ENCODE measurements at places on chromosomes 4 and X.
A peak's percentile ranks its signal among the peaks of the same experiment; 100 is the strongest.

DNA sequence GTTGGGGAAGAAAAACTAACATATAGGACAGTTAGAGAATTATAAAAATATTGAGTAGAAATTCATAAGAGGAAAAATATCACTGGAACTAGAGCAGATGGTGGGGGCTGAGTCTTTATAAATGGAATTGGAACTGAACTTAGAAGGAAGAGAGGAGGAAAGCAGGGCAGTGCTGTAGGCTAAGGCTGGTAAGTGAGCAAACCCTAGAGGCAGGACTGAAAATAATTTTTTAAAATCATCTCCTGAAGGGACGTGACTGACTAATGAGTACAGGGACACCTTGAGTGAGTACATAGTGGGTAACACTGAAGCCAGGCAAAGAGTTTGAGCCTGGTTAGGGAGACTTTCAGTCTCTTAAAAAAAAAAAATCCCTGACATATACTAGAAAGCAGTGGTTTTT is 63.3 kb downstream of the GALNT7 start:
- no peak for DNase-seq

- peak; percentile 85 for DNase-seq
Observed at GRCh38 chr4:120718979-120719566, 203.5 kb downstream of the PRDM5 start.

DNA sequence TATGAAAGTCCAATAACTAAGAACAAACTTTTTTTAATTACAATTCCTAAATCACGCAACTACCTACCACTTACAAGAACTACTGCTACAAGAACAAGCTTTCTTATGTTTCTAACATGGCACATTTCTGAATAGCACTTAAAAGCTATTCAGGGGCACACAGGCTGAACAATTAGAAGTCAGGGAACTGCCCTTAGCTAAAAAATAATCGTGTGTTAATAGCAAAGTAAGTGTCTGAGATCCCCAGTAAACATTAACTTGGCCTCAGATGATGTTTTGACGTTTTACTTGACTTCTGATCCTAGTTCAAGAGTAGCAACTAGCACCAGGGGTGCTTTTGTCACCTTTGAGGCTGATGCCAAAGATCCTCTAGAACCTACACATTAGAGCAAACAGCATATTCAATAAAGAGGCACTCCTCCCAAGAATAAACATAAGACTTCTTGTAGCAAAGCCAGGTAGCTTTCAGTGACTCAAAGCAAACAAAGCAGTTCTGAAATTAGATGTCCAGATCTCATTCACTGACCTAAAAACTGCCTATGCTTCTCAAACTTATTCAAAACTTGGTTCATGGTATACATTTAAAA is 16.2 kb downstream of the SPOCK3 start:
- no peak for DNase-seq

GRCh38 chr4:111864066-111864465 is 281.2 kb upstream of the FAM241A start:
- no peak for DNase-seq

DNA sequence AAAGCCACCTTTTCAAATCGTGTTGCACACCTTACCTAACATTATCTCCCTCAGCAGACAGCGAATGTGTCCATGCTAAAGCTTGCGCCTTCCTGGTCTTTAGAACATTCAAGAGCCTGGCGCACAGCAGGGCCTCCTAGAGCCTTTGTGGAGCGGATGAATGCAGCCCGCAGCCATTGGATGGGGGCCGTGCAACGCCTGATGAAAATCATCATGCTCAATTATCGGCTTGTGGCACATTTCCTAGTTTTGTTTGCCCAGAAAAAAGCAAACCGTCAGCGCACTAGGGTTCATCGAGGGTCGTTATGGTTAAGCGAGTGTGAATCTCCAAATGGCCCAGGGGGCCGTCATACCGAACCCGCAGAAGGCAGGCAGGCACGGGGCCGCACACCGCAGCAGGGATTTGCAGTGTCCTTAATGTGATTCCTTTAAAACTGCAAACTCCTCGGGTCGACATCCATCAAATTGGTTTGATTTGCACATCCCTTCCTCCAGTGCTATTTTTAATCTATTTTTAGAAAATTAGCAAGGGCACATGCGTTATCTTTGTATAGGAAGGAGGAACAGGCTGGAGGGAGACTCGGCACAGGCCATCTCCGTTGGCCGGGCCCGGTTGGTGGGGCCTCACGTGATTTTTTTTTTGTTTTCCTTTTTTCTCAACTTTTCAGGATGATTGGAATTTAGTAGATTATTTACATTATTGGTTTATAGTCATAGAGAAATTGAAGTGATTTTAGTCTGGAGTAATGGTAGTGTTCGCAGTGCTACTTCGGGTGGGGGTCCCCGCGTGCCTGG is 53.1 kb downstream of the ABLIM2 start:
- DNase-seq = no peak

- DNase-seq = no peak
Observed at GRCh38 chr4:83013902-83014301, 3.3 kb upstream of the LIN54 start.

DNA sequence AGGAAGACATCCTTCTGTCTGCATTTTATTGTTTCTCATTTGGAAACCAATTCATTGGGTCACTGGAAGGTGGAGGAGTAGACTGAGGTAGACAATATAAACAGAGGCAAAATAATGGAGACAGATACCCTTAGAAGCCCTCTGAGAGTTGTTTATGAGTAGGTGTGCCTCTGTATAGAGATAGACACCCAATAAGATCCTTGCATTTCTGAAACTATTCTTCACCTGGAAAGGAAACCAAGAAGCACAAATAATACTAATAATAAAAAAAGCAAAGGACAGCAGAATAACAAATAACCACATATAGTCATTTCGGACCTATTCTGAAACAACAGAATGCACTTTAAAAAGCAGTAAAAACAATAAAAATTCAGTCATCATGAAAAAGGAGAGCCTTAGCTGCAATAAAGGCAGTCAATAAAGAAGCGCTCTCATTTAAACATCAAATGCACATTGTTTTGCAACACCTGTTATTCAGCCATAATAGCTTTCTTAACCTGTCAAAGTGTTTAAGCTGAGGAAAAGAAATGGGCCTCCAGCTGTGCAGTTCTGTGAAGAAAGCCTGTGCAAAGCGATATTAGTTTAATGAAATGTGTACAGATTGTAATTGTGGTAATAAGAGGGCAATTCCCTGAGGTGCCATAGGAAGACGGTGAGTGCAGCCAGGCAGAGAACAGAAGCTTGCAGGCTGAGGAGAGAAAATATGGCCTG is 904.2 kb downstream of the STPG2 start:
- DNase-seq = no peak

DNA sequence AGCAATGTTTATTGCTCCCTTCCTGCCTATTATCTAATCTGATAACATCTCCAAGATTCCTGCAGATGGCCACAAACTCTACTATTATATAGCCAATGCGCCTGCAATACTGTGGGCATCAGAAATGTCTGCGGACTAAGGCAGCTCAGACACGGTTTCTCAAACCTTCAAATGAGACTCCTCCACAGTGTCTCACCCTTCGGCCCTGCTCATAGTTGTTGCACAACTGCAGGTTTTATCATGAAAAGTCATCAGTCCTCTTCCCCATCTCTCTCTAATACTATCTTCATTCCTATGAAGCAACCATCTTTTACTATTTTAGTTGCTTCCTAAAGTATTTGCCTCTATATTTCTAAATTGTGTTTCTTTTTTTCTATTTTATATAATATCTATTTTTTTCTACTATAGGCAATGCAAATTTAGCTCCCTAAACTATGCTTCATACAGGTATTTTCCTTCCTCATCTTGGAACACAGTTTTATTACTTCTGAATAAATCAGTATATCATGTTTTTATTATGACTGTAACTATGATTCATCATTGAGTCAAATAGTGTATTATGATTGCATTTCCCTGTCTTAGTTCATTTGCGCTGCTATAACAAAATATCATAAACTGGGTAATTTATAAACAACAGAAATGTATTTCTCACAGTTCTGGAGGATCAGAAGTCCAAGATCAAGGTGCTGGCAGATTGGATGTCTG is 129.7 kb upstream of the EDNRA start:
- DNase-seq = no peak

- DNase-seq = no peak
Observed at GRCh38 chrX:24480400-24480865, 15.3 kb downstream of the PDK3 start.

GRCh38 chrX:10152086-10152485 is 4.7 kb upstream of the CLCN4 start:
- no peak for DNase-seq

GRCh38 chr4:119118397-119118796 is 17.2 kb upstream of the MYOZ2 start:
- DNase-seq = peak; percentile 23

DNA sequence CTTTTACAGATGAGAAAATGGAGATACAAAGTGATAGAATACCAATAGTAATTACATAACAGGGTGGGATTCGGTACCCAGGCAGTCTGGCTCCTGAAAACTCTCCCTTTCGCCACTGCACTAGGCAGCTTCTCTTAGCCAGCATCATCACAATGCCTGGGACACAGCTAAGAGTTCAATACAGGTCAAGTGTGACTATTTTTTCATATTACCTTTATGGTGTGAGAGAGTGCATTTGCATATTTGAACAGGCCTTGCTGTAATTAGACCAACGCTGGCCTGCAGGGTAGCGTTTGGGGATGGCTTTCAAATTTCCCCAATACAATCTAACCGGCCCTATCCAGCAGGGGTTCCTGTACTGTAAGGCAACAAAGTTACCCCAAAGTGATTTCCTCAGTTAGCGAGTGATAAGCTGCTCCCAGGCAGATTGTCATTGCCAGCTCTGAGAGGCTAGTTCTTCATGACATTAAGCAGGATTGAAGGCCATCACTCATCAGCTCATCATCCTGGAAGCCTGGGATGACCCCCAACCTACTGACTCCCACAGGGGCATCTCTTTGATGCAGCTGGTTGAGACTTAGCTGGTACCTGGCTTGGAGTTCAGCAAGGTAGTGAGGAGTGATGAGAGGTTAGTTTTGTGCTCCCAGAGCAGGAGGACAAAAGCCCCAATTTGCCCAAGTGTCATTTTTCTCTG is 836.8 kb upstream of the LCORL start:
- no peak for DNase-seq

GRCh38 chrX:55710701-55711100 is 6.8 kb upstream of the RRAGB start:
- peak; percentile 33 for DNase-seq

DNA sequence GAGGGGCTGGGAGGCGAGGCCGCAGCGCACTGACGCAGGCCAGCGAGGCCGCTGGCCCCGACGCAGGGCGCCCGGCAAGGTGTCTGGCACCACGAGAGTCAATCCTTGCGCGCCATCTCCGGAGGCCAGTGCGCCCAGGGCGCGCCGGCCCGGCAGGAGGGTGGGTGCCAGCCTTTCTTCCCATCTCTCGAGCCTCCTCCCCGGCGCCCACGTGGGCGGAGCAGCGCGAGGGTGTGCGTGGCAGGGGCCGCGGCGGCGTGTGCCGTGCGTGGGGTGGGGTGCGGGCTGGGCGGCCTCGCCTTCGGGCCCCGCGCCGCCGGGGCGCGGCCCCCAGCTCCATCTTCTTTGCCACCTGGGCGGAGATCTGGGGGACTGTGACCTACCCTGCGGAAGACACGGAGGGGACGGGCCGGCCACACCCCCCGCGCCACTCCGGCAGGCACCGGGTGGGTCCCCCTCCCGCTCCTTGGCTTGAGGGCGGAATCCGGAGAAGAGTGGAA is 877 bp downstream of the JAKMIP1 start:
- no peak for DNase-seq

DNA sequence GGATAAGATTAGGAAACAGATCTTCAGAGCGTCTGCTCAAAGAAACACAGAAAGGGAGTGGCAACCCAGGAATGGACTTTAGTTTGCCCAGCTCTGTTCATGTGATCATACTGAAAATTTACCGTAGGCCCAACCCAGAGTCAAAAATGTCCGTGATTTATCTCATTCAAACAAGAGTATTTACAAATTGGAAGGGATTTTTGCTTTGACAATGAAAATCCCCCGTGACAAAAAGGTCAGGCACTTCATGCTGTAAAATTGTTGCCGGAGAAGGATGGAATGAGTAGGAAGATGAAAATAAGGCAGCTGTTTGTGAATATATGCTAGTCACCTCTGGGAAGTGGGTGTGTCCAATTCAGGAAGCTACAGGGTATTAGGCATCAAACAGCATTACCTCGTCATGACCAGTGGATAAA is 1.2 kb downstream of the SULT1B1 start:
- DNase-seq = no peak

GRCh38 chrX:109485470-109486340 is 3.8 kb upstream of the GUCY2F start:
- peak; percentile 64 for DNase-seq

- no peak for DNase-seq
Observed at GRCh38 chr4:64880557-64880956, 471.3 kb upstream of the TECRL start.

DNA sequence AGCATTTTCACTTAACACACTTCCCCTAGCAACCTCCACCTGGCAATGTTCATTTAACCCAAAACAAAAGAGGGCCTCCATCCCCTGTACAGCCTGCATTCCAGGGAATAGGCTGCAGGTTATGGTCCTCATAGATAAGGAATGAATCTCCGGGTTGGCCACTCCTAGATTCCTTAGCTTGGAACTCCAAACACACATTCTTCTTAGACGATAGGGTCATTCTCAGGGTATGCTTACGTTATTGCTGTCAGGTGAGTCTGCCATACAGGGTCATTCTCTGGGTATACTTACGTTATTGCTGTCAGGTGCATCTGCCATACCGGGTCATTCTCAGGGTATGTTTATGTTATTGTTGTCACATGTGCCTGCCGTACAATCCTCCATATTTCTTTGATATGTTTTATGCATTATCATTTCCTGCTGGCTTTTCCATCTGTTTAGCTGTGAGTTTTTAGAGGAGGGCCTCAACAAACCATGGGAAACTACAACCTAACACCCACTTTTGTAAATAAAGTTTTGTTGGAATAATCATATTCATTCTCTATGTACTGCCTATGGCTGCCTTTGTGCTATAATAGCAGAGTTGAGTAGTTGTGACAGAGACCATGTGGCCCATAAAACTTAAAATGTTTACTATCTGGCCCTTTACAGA is 8.2 kb upstream of the AFF1 start:
- DNase-seq = no peak

- peak; percentile 62 for DNase-seq
Observed at GRCh38 chrX:46298821-46299220, 246.4 kb downstream of the ZNF674 start.

DNA sequence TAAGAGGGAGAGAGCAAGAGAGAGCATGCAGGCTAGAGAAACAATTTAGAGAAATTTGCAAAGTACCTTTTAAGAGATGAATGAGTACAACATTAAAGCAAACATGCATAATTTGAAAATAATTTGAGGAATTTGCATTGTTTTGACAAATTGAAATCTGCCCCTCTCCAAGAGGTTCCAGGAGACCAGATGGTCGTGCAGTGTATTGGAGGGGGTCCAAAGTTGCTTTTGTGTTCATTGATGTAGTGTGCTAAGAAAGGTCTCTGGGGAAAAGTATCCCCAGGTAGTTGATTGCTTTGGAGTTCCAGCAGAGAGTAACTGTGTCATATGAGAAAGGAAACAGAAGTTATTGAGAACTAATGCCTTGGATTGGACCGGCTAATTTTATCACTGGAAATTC is 635.0 kb upstream of the TENM3 start:
- no peak for DNase-seq

- DNase-seq = no peak
Observed at GRCh38 chr4:83331956-83332355, 2.7 kb downstream of the HPSE start.

- no peak for DNase-seq
Observed at GRCh38 chr4:128876200-128876599, 66.7 kb downstream of the JADE1 start.

Data from fibroblast of skin of scalp (primary cell).